Myometrial cell (primary cell): ENCODE measurements at places on chromosomes 6 and 20. TPM values are rescaled to one million over a fixed set of nuclear protein-coding genes. Genes with fewer than 3 reads are reported as not detected.

Gene TNFRSF6B
- total RNA-seq, result 250 and 261 TPM in 2 replicates

Gene FHL5
- total RNA-seq, result not detected in 2 replicates

Gene C4A
- total RNA-seq, result 5.0 and 8.1 TPM in 2 replicates

Gene HLA-DOA
- not detected in 2 replicates for total RNA-seq

Gene RFX6
- not detected in 2 replicates for total RNA-seq

Gene STMND1
- total RNA-seq, result not detected in 2 replicates

Gene SLPI
- not detected in 2 replicates for total RNA-seq

Gene RAB22A
- 9.2 and 13.3 TPM in 2 replicates for total RNA-seq

Gene PPP1R16B
- total RNA-seq, result not detected in 2 replicates

Gene JPH2
- total RNA-seq, result 1.4 and 2.1 TPM in 2 replicates
